Psoas muscle (tissue), 8 donors: ENCODE measurements at places on chromosomes 5 and 9. TPM values are rescaled to one million over a fixed set of nuclear protein-coding genes. Genes with fewer than 3 reads are reported as not detected.

FOXD4L6 gene
- not detected for total RNA-seq

OTULINL gene
- 2.7 TPM for total RNA-seq

HTR1A gene
- not detected for total RNA-seq

DNA sequence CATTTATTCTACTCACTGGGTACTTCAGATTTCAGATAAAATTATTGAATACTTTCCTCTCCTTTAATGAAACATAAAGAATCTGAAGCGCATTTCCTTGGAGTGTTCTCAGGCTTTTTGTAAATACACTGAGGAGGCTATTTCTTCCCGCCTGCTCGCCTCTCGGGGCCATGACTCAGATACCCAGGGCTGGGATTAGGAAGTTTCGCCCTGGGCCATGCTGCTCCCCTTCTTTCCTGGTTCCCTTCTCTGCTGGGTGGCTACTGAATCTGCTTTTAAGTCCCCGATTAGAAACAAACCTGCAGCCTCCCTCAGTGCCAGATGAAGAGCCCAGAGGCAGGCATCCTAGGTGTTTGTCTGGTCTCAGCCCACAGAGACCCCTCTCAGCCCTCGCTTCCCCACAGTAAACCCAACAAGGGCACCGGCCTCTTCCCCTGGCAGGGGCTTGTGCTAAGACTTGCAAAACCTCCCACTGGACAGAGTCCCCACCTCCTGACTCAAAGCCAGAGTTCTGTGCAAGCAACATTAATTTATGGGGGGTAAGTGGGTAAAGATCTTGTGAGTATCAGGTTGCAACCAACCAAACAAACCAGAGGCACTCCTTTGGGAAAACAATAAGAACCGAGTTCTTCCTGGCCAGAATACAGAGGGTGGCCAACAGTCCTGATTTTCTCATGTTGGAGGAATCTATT lies 30.7 kb upstream of the IRX1 start:
- no peak for DNase-seq

- DNase-seq, result no peak
These were observed 27.4 kb upstream of the SAP30L start for GRCh38 chr5:154418344-154418820.

- DNase-seq, result no peak
These were observed 87.5 kb upstream of the PTPRD start for GRCh38 chr9:10700291-10700690.

- DNase-seq, result no peak
These were observed 435.9 kb upstream of the MPDZ start for GRCh38 chr9:13715430-13715829.
